ENCODE measurements at places on chromosomes 11 and 22.

DNA sequence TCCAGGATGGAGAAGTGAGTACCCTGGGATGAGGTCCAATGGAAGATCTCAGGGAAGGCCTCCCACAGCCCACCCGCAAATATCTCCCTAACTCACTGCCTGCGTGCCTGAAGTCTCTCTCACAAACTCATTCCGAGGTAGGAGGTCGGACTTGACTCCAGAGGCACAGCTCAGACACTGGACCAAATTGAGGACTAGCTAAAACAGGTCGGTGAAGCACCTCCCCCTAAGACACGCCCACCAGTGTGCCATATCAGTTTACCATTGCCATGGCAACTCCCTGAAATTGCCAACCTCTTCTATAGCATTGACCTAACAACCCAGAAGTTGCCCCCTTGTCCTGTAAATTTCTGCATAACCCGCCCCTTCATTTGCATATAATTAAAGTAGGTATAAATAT is 17.5 kb downstream of the RPL3 start:
- no peak for DNase-seq

- no peak for DNase-seq
These were observed 122.1 kb downstream of the CSNK2A3 start for GRCh38 chr11:11230802-11231562.

GRCh38 chr11:81237139-81237538 is 1496.5 kb downstream of the FAM181B start:
- DNase-seq: no peak

GRCh38 chr11:123286255-123286654 is 91.2 kb upstream of the CLMP start:
- DNase-seq: no peak

GRCh38 chr11:26276798-26277424 is 55.0 kb upstream of the ANO3 start:
- DNase-seq: no peak

- DNase-seq: no peak
These were observed 36.5 kb downstream of the POU2AF3 start for GRCh38 chr11:111334532-111335502.

DNA sequence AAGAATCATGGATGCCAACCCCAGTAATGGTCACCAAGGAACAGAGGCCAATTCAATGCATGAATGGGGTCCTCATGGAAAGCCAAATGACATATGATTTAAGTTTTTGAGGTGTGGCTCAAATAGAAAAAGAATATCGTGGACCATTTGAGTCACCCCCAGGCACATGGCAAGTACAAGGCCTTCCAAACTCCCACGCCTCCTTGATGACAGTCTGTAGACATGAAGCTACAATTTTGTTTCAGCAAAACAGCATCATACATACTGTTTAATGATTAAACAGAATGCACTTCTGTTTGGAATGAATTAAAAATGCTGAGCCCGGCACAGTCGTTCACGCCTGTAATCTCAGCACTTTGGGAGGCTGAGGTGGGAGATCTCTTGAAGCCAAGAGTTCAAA is 7.4 kb downstream of the FADD start:
- DNase-seq: no peak

- DNase-seq: no peak
These were observed 64.5 kb downstream of the TP53I11 start for GRCh38 chr11:44885919-44886789.

DNA sequence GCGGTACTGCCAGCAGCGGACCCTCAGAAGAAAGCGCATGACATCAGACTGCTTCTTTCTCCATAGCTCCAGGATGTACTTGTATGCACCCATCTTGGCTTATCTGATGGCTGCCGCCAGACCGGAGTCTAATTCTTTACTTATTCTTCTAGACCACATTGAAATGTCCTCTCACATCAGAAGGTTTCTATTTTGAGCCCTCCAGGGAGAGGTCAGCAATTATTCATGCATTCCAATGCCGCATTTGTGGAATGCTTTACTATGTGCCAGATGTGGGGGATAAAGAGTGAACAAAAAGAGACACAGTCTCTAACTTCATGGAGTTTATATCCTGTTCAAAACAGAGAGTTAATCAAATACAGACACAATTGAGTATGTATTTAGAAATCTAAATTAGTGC is 230.1 kb downstream of the MIAT start:
- DNase-seq: no peak

- DNase-seq: no peak
These were observed 19.4 kb downstream of the LAYN start for GRCh38 chr11:111559800-111560464.
